RPMI7951 (cell line): ENCODE measurements at places on chromosomes 13 and 19. TPM values are rescaled to one million over a fixed set of nuclear protein-coding genes. Genes with fewer than 3 reads are reported as not detected.

DACH1 gene
- not detected in 2 replicates for total RNA-seq

LENG9 gene
- 0.88 and 1.4 TPM in 2 replicates for total RNA-seq

ANGPTL8 gene
- not detected in 2 replicates for total RNA-seq

UBL3 gene
- total RNA-seq = 20.1 and 24.5 TPM in 2 replicates

UBE2L5 gene
- total RNA-seq = not detected in 2 replicates

DNA sequence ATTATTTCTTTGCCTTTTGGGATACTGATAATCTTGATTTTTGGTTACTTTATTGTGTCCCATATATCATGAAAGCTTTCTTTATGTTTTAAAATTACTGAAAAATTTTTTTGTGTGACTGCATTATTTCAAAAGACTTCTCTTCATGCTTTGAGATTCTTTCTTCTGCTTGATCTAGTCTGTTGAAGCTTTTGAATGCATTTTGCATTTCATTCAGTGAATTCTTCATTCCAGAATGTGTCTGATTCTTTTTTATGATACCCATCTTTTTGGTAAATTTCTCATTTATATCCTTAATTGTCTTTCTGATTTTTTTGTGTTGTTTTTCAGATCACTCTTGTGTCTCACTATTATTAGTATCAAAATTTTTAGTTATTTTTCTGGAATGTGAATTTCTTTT lies 210.1 kb downstream of the GGACT start:
- DNase-seq = no peak

GRCh38 chr13:75621147-75621546 lies 15.0 kb upstream of the LMO7 start:
- peak; percentile 28 for DNase-seq

GRCh38 chr19:18428787-18429674 lies 8.9 kb downstream of the ISYNA1 start:
- DNase-seq = no peak

GRCh38 chr19:52936954-52937325 lies 13.7 kb upstream of the ZNF888 start:
- no peak for DNase-seq

GRCh38 chr13:71786875-71787274 lies 80.1 kb downstream of the DACH1 start:
- DNase-seq = no peak

DNA sequence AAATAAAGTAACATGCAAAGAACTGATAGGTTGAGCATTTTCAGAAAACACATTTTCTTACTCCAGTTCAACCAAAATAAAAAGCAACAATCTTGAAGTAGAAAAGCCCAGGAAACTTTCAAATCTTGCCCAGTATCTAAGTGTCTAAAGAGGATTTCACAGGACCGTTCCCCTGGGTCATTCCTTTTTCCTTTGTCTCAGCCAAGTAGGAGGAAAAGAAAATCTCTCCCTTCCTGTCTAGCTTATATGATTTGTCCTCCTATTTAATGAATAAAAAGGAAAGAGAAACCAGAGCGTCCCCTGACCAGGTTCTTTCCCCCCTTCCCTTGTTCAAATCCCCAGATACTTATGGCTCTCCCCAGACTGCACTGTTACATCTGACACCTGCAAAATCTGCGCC lies 248.0 kb downstream of the KCTD12 start:
- no peak for DNase-seq
